H54 (cell line): ENCODE measurements at places on chromosomes 3 and 15.

- DNase-seq: no peak
Measured at GRCh38 chr3:40216471-40216870, 93.0 kb upstream of the EIF1B start.

DNA sequence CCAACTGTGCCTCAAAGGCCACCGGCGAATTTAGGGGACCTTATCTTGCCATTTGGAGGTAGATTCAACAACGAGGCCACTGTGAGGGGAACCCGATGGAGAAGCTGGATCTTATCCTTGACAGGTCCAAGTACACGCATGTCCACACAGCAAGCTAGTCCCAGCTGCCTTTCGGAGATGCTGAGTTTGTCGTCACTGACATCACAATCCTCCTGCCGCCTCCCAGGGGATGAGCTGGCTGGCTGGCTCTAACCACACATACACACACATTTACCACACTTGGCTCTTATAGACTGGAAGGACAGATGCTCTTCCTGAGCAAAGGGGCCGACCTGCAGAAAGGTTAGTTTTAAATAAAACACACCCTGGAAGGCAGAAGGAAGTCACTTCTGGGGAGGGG, 176.3 kb downstream of the STT3B start:
- DNase-seq: no peak

DNA sequence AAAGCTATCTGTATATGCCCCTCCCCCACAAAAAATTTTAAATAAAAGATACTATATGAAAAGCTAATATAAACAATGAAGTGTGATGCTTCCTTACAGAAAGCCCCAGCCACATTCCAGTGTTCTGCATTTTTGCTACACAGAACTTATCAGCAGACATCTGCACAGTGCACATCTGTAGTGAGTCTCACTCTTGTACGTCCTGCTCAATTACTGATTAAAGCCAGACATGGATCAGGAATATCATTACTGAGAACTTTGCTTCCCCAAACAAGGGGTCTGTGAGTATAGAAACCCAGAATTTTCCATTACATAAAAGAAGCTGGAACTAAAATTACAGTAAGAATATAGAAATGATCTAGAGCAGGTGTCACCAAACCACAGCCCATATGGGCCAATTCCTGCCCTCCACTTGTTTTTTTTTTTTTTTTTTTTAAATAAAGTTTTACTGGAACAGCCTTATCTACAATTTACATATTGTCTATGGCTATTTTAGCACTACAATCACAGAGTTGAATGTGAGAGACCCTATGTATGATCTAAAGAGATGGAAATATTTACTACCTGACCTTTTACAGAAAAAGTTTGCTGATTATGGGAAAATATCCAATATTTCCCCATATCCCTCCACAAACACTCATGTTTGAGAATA, 45.7 kb downstream of the UBP1 start:
- DNase-seq: no peak

DNA sequence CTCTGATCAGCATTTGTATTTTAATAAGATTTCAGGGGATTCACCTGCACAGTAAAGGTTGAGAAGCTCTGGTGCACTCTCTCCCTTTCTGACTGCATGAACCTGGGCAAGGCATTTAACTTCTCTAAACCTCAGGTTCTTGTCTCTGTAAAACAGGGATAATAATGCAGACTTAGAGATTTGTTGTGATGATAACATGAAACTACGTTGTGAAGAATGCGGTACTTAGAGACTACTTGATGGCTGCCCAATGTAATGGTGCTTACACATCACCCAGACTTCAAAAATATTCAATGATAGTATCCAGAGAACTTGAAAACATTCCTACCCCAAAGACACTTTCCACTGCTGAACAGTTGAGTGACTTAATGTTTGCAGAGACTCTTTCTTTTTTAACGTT, 19.8 kb upstream of the TNFSF10 start:
- no peak for DNase-seq
